ENCODE measurements at places on chromosomes 7 and 10. TPM values are rescaled to one million over a fixed set of nuclear protein-coding genes. Genes with fewer than 3 reads are reported as not detected.

DNA sequence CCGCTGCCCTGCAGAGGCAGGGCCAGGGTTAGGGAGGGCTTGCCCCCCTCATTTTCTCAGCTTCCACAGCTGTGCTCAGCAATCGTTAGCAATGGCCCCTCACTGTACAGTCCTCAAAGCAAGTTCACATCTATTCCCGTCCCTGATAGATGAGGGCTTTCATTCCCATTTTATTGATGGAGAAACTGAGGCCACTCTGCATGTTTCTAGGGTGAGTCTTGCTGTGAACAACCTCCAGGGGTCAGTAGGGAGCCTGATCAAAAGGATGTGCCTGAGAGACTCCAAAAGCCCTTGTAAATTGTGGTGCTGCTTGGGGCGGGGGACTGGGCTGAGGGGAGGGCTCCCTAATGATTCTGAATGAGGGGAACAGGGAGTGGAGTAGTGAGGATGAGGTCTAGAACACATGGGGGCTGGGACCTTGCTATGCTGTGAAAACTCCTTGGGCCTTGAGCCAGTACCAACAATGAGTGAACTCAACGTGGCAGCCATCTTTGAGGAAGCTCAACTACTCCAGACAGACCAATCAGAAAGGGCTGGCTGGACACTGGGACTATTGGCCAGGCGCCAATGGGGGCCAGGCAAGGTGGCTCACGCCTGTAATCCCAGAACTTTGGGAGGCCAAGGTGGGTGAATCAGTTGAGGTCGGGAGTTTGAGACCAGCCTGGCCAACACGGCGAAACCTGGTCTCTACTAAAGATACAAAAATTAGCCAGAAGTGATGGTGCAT, 6.7 kb upstream of the GRIFIN start:
- H3K27ac ChIP-seq, result no peak overlapping the region
- no peak for DNase-seq
- H3K4me1 ChIP-seq, result peaks cover 43% of the 10 kb centered on the region
- H3K27me3 ChIP-seq, result no peaks in the 10 kb centered on the region

The FAM25A gene
- not detected for total RNA-seq

The ANKRD30A gene
- total RNA-seq, result not detected

DNA sequence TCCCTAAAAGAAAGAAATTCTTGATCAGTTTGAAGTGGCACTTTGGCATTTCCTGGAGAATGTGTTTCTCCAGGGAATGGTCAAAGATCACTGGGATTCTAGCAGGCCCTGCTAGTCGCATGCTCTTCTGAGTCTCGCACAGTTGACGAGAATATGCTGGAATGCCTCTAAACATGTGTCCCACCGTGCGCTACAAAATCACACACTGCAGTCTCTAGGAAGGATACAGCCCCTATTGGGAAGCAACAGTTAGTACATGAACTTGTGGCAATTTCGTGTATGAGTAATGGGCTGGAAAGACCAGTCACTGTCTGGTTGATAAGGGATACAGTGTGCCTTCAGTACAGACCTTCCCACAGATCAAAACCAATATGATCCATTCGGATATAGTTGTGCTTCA, 257.9 kb downstream of the PRPF18 start:
- no peak overlapping the region for H3K27ac ChIP-seq
- no peak for DNase-seq
- no peak overlapping the region for H3K4me3 ChIP-seq

DNA sequence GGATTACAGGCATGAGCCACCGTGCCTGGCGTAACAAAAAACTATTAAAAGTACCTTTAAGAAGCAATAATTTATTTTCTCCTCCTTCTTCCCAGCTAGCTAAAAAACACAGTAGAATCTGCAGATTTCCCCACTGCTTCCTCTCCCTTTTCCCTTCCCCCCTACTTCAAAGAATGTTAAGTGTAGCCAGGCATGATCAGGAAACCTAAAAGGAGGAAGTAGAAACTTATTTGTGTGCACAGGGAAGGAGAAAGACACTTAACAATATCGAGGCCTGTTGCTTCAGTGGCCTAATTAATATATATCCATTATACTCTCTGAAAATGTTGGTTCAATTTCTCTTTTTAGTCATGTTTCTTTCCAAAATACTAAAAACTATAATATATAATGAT, 127.7 kb downstream of the NRBF2 start:
- H3K36me3 ChIP-seq, result no peaks in the 10 kb centered on the region
- no peaks in the 10 kb centered on the region for H3K27me3 ChIP-seq
- H3K27ac ChIP-seq, result no peak overlapping the region
- no peak for DNase-seq

Measured in heart right ventricle (tissue), 16 donors.